ENCODE measurements at places on chromosomes 6 and 20.

DNA sequence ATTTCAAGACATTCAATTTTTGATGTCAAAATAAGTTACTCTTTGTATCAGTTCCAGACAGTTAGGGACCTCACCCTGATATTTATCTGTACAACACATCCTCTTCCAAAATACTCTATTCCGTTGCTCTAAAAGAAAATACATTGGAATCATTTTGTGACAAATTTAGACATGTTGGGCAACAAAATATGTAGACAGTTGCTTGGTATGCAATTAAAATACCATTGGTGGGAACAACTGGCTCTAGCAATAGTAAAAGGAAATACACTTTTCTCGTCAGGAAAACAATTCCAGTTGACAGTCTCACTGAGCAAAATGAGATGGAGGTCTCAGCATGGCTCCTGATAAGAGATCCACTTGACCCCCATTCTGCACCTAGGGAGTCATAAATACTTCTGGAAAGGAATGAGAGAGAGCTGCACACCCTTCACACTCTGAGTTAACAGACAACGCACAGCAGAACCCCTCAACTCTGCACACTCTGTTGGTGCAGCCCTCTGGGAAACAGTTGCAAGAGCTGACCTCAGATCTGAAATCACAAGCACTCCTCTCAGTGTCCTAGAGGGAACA lies 171.3 kb upstream of the NT5E start:
- no peaks in the 10 kb centered on the region for H3K27me3 ChIP-seq
- H3K27ac ChIP-seq = no peak overlapping the region
- H3K4me3 ChIP-seq = no peak overlapping the region
- DNase-seq = no peak

- H3K27me3 ChIP-seq = no peaks in the 10 kb centered on the region
- H3K4me3 ChIP-seq = no peak overlapping the region
- peaks cover 11% of the 10 kb centered on the region for H3K4me1 ChIP-seq
- H3K36me3 ChIP-seq = peaks cover 48% of the 10 kb centered on the region
Observed at GRCh38 chr20:45016089-45016671, 49.9 kb downstream of the STK4 start.

GRCh38 chr20:13200767-13201500 lies 20.1 kb upstream of the ISM1 start:
- H3K4me3 ChIP-seq = no peak overlapping the region
- no peak for DNase-seq
- H3K36me3 ChIP-seq = no peaks in the 10 kb centered on the region
- H3K4me1 ChIP-seq = peaks cover 2% of the 10 kb centered on the region
- H3K27ac ChIP-seq = no peak overlapping the region

GRCh38 chr6:15399641-15400470 lies 154.0 kb downstream of the JARID2 start:
- H3K4me3 ChIP-seq = peak overlapping the region; percentile 75
- DNase-seq = peak; percentile 34
- H3K27me3 ChIP-seq = no peaks in the 10 kb centered on the region
- H3K36me3 ChIP-seq = peaks cover 10% of the 10 kb centered on the region

DNA sequence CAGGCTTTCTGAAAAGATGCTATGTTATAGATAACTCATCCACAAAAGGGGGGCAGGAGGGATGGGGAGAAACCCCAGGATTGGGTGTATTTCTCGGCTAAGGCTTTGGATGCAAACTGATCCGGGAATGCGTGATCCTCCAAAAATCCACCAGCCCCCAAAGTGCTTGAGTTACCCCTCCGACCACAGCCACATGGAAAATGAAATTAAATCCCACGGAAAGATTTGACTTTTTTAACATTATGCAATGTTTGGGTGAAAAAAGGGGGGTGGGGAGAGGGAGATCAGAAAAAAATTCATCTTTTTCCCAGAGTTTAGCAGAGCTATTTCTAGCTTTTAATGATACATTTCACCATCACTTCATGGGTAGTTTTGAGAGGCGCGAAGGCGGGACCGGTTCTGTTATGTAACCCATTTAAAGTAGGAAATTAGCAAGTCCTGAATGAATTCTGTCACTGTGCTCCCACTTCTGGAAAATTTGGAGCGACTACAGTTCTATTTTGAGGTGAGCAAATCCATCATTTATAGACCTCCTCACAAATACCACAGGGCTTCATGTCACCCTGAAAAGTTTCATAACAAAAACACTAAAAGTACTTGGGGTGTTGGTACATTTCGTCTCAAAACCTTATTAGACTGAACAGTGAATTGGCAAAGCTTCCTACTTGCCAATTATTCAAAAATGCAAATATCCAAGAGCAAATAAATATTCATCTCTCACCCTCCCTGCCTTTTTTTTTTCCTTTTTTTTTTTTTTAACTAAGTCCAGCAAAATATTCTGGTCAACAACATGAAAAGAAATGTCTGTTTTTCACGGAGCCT lies 51.9 kb upstream of the NFATC2 start:
- peaks cover 18% of the 10 kb centered on the region for H3K4me1 ChIP-seq
- H3K27ac ChIP-seq = peak overlapping the region; percentile 70
- no peak for DNase-seq
- H3K27me3 ChIP-seq = peaks cover 20% of the 10 kb centered on the region
- H3K4me3 ChIP-seq = no peak overlapping the region

- peak; percentile 31 for DNase-seq
- H3K27ac ChIP-seq = no peak overlapping the region
Observed at GRCh38 chr20:45405571-45406259, 2.4 kb upstream of the DBNDD2 start.

DNA sequence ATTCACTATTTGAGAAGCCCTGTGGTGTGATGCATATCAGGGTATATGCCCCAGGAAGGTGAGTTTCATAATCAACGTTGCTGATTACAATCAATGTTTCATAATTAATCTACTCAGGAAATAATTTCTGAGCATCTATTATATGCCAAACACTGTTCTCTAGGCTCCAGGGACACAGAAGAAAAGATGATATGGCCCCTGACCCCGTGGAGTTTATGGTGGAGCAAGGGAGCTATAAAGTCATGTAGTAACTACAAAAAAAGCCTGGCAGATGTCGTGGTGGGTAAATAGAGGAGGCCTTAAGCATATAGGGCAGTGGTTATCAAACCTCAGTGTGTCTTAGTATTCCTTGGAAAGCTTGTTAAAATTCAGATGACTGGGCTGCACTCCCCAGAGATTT lies 40.1 kb upstream of the BCAS1 start:
- H3K36me3 ChIP-seq = no peaks in the 10 kb centered on the region
- no peak for DNase-seq

DNA sequence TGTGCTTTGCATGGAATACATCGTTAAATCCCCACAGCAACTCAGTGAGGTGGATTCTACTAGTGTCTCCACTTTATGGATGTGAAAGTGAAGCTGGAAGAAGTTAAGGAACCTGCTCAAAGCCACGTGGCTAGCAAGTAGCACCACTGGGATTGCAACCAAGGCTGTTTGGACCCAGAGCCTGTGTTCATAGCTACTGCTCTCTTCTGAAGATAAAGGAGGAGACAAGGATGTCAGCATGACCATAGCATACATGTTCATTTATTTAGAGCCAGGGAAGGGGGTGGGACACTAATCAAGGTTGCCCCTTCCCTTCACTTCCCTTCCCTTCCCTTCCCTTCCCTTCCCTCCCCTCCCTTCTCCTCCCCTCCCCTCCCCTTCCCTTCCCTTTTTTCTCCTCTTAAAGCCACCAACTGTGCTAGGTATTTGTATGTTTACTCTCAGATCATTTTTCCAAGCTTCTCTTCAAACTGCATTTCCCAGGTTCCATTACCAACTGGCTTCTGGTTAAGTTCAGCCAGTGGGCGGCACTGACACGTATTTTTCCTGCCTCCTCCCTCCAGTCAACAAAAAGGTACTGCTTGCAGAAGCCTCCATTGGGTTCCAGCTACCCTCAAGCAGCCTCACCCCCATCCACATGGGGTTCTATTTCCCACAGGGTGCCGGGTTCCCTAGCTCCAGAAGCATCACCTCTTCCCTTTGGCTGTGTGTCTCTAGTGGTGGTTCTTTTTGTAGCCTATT lies 134.9 kb downstream of the BCAS1 start:
- peaks cover 61% of the 10 kb centered on the region for H3K4me1 ChIP-seq
- no peaks in the 10 kb centered on the region for H3K27me3 ChIP-seq
- no peak for DNase-seq
- H3K36me3 ChIP-seq = no peaks in the 10 kb centered on the region

DNA sequence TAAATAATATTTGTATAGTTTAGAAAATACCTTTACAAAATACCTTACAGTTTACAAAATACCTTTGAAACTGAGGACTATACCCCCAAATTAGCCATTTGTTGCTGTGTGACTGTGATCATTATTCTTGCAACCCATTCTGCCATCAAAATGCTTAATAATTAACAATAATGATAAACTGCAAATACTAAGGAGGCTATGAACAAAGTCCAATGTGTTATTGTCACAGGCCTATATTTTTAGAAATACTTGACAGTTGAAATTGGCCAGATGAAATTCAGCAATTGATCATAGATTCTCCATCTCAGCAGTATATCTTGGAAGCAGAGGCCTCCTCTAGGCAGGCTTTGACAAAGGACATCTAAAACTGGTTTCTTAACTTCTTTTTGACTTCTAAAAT lies 178.6 kb downstream of the HS3ST5 start:
- no peaks in the 10 kb centered on the region for H3K36me3 ChIP-seq
- H3K27ac ChIP-seq = no peak overlapping the region
- no peaks in the 10 kb centered on the region for H3K27me3 ChIP-seq
- H3K4me1 ChIP-seq = no peaks in the 10 kb centered on the region
- no peak overlapping the region for H3K4me3 ChIP-seq
- DNase-seq = no peak

DNA sequence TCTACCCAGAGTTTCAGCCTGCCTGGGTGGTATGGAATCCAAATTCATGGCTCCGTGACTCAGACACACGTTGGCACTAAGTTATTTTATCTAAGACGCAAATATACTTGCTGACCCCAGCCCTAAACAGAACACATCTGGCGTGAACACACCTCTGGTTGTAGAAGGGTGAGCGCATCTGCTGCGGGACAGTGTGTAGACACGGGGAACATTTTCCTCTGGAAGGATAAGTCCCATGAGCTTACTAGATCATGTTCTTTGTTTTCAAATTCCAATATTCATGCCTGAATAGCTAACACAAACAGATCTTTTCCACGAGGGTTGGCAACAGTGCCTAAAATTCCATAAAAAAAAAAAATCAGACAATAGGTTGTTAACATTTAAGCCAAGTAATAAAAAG lies 87.8 kb downstream of the TMEM170B start:
- H3K4me1 ChIP-seq = no peaks in the 10 kb centered on the region
- peaks cover 19% of the 10 kb centered on the region for H3K27me3 ChIP-seq
- no peaks in the 10 kb centered on the region for H3K36me3 ChIP-seq
- H3K27ac ChIP-seq = no peak overlapping the region
- H3K4me3 ChIP-seq = no peak overlapping the region

GRCh38 chr20:50481741-50482140 lies 28.4 kb upstream of the PTPN1 start:
- DNase-seq = no peak
- peaks cover 2% of the 10 kb centered on the region for H3K36me3 ChIP-seq
- no peaks in the 10 kb centered on the region for H3K27me3 ChIP-seq
- no peak overlapping the region for H3K27ac ChIP-seq
- no peak overlapping the region for H3K4me3 ChIP-seq

- H3K4me1 ChIP-seq = peaks cover 13% of the 10 kb centered on the region
- H3K36me3 ChIP-seq = no peaks in the 10 kb centered on the region
- H3K27me3 ChIP-seq = peaks cover 50% of the 10 kb centered on the region
- DNase-seq = no peak
- no peak overlapping the region for H3K27ac ChIP-seq
- H3K4me3 ChIP-seq = no peak overlapping the region
Observed at GRCh38 chr6:13923527-13924145, 1.1 kb upstream of the RNF182 start.

DNA sequence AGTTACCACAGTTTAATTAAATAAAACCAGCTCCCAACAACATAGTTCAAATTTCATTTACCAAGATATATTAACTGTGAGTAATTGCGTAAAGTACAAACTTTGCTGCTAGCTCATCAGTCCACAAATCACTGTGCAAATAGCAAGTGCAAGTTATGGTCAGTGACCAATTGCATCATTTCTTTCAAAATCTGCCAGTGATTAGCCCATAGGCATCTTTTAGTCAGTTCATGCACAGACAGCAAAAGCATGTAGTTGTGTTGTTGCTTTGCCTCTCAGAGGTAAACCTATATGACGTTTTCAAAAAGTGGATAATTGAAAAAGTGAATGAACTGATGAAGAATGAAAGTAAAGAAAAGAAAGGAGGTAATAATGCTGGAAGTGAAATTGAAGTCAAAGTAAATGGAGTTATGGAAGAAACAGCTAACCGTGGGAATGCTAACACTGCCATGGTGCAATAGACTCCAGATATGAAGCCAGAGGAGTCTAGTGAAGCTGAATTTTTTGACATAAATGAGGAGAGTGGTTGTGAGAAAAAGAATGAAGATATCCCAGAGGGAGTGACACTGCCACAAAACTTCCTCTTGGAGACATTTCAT lies 36.5 kb downstream of the ENPP1 start:
- H3K4me3 ChIP-seq = no peak overlapping the region
- DNase-seq = no peak
- H3K4me1 ChIP-seq = no peaks in the 10 kb centered on the region
- H3K36me3 ChIP-seq = no peaks in the 10 kb centered on the region
- peaks cover 3% of the 10 kb centered on the region for H3K27me3 ChIP-seq

GRCh38 chr6:80480421-80481157 lies 374.1 kb downstream of the BCKDHB start:
- no peaks in the 10 kb centered on the region for H3K36me3 ChIP-seq
- no peak overlapping the region for H3K27ac ChIP-seq
- no peaks in the 10 kb centered on the region for H3K27me3 ChIP-seq

DNA sequence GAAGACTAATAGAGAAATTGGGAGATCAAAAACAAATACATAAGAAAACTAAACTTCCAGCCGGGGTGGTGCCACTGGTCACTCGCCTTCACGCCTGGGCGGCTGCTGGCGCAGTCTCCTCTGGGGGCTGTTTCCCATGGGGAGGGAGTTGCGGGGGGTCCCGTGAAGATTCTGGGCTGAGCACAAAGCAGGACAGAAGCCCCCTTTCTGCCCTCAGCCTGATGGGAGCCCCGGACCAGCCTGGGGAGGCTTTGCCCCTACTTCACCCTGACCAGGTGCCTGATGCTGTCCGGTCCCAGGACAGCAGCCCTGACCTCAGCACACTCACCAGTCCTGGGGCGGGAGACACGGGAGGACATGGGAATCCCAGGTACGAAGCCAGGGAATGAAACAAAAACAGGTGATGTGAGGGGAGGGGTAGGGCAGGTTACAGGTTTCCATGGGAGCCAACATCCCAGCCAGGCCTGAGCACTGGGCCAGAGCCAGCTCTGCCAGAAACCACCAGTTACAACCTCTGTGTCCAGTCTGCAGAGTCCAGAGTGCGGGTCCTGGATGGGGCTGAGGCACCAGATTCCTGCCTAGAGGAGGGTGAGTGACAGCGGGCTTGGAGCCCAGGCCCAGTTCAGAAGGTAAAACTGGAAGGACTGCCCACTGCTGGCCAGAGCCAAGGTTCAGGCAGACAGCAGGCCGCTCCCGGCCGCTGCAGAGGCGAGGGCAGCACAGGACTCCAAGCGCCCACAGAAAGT lies 326.4 kb downstream of the TAF4 start:
- H3K36me3 ChIP-seq = no peaks in the 10 kb centered on the region
- DNase-seq = no peak
- no peaks in the 10 kb centered on the region for H3K27me3 ChIP-seq

DNA sequence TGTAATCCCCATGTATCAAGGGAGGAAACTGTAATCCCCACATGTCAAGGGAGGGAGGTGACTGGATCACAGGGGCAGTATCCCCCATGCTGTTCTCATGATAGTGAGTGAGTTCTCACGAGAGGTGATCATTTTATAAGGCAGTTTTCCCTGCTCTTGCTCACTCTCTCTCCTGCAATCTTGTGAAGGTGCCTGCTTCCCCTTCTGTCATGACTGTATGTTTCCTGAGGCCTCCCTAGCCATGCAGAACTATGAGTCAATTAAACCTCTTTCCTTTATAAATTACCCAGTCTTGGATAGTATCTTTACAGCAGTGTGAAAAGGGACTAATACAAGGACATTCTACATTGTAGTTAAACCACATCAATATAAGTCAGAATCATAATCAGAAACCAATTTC lies 112.4 kb downstream of the BTBD9 start:
- no peak overlapping the region for H3K27ac ChIP-seq
- no peak overlapping the region for H3K4me3 ChIP-seq
- H3K36me3 ChIP-seq = peaks cover 15% of the 10 kb centered on the region
- H3K4me1 ChIP-seq = peaks cover 3% of the 10 kb centered on the region
